ENCODE measurements at places on chromosomes 6 and 20. TPM values are rescaled to one million over a fixed set of nuclear protein-coding genes. Genes with fewer than 3 reads are reported as not detected.

BACH2 gene
- total RNA-seq = not detected

PBOV1 gene
- total RNA-seq = not detected

MAP1LC3A gene
- 30.8 TPM for total RNA-seq

TBXT gene
- total RNA-seq = not detected
